ENCODE measurements at places on chromosomes 1 and 21.

DNA sequence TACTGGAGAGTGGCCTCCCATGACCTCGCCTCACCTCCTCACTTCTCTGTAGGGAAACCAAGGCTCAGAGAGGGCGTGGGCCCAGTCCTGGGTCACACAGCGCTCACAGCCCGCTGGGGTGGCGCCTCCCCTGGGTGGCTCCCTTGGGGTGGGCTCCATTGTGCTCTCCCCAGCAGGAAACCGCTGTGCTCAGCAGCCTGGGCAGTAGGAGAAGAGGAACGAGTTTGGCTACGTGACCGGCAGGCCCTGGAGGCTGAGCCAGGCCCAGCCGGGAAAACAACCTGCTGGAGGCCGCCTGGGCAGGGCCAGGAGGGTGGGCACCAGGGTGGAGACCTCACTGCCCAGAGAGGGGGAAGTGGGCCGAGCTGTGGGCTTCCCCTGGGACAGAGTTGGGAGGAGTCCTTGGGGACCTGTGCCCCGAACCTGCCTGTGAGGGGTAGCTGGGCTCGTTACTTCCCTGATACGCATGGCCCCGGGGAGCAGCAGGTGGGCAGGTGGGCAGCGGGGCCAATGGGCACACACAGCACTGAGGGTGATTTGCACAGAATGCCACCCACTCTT lies 15.0 kb upstream of the FAM131C start:
- DNase-seq, result no peak

- peak; percentile 93 for DNase-seq
Measured at GRCh38 chr1:16981269-16981849, 939 bp upstream of the MFAP2 start.

GRCh38 chr1:156910309-156910782 lies 10.1 kb upstream of the LRRC71 start:
- DNase-seq, result no peak

GRCh38 chr1:208942394-208943130 lies 641.0 kb upstream of the CAMK1G start:
- no peak for DNase-seq

DNA sequence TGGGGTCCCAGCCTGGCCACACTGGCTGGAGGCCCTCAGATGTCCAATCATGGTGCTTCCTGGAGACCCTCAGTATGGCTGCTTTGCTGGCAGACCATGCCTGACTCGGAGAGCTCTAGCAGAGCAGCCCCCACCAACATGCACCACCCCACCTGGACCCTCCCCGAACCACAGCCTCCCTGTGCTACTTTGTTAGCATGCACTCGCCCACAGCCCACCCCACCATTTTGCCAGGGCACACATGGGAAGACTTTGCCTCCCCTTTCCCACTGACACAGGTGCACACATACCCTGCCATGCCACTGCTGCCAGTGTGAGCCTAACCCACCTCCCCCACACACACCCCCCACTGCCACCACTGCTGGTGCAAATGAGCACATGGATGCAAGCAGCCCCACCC lies 497.5 kb upstream of the PBX1 start:
- DNase-seq, result no peak

Data from MG63 (cell line).